ENCODE measurements at places on chromosomes 1 and 21.

DNA sequence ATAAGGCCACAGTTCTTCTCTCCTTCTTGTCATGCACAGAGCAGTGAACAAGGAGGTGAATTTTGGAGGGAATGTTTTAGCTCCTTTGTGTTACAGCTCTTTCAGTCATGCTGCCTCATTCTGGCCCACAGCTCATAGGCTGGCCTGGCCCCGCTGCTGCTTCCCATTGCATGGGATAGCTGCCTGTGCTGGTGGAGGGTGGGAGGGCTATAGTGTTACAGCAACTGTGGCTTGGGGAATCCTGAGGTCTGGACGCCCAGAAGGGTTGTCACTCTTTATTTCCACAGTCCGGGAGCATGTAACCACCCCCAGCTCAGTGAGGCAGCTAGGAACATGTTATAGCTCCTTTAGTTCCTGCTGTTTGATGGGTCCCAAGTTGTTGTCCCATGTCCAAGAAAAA lies 210.3 kb downstream of the AMY1C start:
- DNase-seq = no peak

- DNase-seq = no peak
Measured at GRCh38 chr1:201495551-201496295, 11.2 kb downstream of the CSRP1 start.

- DNase-seq = peak; percentile 80
Measured at GRCh38 chr21:25578056-25578961, 29.0 kb downstream of the MRPL39 start.

- no peak for DNase-seq
Measured at GRCh38 chr1:220032911-220033310, 13.4 kb downstream of the EPRS1 start.

GRCh38 chr1:177476676-177477075 lies 305.9 kb downstream of the BRINP2 start:
- DNase-seq = no peak

DNA sequence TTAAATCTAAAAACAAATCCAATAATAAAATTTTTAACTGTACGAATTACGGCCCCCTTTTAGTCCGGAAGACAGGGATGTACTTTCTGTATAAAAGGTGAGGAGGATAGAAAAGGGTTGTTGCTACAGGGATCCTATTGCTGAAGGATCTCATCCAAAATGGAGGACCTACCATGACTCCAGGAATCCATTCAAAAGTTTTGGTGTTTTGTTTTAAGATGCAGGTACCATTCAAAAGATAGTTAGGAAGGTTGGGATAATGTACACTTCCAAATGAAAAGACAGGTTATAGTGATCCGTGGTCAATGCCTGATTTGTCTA lies 1.3 kb upstream of the ENAH start:
- no peak for DNase-seq

GRCh38 chr1:47226839-47227215 lies 5.2 kb downstream of the TAL1 start:
- DNase-seq = no peak

DNA sequence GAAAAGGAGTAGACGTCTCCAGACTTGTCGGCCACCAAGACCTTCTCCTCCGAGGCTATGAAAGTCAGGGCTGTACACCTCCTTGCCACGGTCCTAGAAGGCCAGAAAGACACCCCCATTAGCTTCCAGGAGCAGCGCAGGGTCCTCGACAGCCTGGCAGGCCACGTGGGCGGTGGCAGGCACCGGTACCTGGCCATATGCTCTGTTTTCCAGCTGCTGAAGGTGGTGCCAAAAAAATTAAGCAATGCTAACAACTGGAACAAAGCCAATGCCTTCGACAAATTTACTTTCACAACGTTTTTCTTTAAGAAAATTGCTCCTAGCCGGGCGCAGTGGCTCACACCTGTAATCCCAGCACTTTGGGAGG lies 15.9 kb downstream of the WDR4 start:
- no peak for DNase-seq

DNA sequence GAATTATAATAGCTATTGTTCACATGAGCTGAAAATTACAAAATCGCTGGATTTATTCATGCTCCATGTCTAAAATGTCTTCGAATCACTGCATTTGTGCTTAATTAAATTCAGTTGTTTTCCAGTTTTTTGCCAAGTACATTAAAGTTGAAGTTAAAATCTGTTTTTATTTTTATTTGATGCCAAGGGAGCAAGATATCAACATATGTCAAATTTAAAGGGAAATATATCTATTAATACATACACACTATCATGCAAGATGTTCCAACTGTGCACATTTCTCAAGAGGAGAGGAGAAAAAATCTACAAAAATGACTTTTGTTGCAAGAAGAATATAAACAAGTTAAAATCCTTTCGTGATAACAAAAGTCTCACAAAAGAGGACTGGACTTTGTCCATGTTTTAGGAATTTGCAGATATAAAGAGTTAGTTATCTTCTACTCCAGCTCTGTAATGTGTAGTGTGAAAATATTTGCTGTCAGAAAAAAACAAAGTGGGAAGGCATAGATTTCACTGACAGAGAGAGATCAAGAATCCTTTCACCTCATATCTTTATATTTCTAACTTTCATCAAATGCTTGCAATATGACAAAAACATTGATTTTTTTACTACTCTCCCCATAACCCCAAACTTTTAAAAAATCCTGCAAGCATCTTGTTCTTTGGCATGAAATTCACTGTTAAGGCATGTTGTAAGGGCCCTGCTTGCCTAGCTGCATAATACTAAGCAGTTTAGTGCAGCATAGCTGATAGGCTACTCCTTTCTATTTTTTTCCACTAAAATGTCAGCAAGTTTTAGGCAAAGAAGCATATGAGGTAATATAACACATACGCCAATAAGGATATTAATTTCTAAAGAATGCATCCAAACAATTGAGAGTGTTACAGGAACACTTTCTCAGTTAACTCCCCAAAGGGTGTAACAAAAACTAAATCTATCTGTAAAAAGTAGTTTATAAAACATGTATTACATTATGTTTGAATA lies 340.2 kb upstream of the ADAMTS5 start:
- DNase-seq = no peak

GRCh38 chr1:156862584-156862983 lies 1.9 kb downstream of the NTRK1 start:
- no peak for DNase-seq

DNA sequence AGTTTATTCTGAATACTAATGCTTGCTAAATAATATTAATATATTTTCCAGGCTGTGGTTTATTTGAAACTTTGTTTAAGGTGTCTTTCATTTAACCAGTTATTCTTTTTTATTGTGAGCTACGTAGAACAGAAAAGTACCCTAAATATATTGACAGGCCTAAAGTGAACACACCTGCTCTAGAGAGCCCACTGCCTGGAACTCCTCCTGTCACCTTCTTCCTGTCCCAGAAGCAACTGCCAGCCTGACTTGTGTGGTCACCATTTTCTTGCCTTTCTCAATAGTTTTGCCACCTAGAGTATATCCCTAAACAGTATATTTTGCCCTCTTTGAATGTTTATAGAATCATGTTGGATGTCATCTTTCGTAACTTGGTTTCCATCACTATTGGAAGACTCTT lies 48.5 kb downstream of the SCCPDH start:
- no peak for DNase-seq

GRCh38 chr1:85047472-85048295 lies 616 bp downstream of the MCOLN3 start:
- DNase-seq = peak; percentile 53

DNA sequence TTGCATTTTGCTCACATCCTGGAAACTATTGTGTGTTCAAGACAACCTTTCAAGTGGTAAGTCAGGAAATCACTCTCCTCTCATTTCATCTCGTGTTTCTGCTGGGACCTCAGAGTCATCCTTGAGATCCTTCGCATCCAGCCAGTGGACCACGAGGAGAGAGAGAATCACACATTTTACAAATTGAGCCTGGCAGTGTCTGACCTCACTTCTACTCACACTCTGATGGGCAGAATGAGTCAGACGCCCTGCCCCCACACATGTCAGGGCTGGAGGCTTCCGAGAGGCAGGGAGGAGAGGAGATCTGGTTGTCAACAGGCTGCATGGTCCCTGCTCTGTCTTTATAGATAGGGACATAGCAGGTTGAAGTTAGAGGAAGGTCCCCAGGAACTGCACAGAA lies 509.7 kb downstream of the AJAP1 start:
- peak; percentile 30 for DNase-seq

DNA sequence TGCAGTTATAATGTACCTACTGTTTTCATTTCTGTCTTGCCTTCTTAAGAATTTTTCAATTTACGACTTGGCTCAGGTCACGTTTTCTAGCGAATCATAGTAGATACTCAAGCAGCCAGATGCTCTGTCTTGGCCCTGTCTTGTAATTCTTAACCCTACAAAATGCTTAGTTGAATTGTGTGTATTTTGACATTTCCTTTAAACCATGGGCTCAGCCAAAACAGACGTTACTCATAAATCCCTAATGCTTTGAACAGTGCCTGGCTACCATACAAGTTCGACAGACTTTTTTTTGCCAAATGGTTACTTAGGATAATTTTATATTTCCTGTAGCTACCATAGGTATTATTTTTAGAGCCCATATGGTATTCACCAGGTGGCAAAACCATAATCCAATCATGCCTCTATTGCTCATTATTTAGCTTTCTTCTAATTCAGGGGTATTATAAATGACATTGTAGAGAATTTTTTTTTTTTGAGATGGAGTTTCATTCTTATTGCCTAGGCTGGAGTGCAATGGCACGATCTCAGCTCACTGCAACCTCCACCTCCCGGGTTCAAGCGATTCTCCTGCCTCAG lies 54.3 kb downstream of the KCNK1 start:
- no peak for DNase-seq

GRCh38 chr1:5628416-5628815 lies 363.8 kb downstream of the NPHP4 start:
- no peak for DNase-seq

- DNase-seq = no peak
Measured at GRCh38 chr1:78143152-78143551, 97.4 kb downstream of the GIPC2 start.

- no peak for DNase-seq
Measured at GRCh38 chr1:69765951-69766350, 198.2 kb downstream of the LRRC7 start.

DNA sequence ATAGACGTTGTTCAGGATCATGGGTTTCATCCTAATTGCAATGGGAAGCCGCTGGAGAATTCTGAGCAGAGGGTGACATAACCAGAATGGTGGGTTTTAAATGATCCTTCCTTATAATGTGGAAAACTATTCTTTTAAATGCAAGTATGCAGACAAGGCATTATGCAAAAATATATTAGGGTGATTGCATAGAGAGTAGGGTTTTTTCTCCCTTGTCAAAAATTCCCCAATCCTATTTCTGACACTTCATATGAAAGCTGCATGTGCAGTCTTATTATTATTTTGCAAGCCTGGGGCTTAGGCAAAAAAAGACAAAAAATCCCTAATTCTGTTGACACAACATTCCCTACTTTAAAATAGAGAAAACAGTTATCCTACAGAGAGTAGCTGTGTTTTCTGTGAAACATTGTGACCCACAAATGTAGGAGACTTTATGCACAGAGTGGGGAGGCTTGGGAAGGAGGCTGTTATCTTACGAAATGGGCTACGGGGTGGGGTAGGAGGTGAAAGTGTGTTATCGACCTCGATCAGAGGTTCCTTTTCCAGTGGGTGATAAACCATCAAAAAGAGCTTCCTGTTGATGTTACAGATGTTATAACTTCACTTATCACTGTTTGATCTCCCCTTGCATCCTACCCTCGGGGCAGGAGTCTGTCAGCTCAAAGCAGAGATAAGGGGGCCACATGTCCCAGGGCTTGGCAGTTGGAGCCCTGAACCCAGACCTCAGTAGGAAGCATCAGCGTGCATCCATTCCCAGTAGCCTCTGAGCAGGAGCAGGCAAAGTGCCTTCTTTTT lies 27.2 kb downstream of the RHEX start:
- DNase-seq = no peak

DNA sequence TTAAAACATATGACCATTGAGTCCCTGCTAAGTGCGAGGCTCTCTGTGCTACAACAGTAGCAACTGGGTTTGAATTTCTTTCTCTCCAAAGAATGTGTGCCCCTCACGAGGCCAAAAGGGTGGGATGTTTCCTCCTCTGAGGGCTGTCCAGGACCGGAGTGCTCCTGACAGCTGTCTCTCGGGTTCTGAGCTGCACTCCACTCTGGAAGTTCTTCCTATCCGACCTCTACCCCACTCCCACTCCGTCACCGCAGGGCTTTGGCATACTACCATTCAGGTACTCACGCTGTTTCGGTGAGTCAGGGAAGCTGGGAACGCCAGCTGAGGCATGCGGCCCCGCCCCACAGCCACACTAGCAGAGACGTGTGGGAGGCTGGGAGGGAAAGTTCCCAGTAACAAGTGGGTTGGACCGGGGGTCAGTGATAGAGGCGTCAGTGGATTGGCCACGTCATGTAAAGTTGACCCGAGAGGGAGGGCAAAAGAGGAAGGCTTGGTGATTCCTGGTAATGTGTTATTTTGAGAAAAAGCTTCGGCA lies 705 bp upstream of the SLC50A1 start:
- DNase-seq = peak; percentile 81

- peak; percentile 55 for DNase-seq
Measured at GRCh38 chr1:226912587-226913176, 27.4 kb upstream of the COQ8A start.

DNA sequence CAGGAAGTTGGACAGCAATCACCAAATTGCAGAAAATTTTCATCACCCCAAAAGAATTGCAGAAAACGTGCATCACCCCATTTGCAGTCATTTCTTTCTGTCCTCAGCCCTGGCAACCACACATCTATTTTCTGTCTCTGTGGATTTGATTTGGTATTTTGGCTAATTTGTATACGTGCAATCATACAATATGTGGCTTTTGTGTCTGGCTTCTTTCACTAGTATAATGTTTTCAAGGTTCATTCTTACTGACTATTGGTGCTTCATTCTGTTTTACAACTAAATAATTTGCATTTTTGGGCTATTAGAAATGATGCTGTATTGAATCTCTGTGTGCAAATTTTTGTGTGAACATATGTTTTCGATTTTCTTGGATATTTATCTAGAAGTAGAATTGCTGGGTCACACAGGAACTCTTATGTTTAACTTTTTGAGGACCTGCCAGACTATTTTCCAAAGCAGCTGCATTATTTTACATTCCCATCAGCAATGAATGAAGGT lies 24.8 kb upstream of the PRDM2 start:
- DNase-seq = no peak

DNA sequence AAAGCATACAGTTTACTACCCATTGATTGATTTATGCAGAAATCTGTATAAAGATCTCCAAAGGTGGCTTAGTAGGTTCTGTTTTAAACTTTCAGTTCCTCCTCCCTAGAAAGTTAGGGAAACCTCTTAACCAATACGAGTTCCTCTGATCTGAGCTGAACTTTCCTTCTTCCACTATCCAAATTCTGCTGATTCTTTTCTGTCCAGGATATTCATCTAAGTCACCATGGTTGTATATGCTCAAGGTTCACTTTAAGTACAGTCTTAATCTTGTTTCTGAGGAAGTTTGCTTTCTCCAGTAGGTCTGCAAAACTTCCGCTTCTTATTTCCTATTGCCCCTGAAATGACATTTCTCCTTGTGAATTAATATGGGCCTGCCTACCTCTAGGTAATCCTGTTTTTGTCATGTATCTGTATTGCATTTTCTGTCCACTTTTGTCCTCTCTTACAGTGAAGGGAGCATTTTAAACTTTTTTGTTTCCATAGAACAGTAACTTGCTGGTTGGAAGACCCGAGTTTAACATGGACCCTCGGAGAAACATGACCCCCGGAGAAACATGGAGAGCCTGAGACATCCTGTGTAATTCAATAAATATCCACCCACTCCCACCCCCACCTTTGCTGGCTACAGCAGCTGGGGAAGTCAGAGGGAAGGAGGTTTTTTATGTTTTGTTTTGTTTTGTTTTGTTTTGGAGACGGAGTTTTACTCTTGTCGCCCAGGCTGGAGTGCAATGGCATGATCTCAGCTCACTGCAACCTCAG lies 16.7 kb upstream of the TUT4 start:
- no peak for DNase-seq

Data from activated T-cell treated with anti-CD3 and anti-CD28 coated beads, Interleukin-2, amount 50 U/mL, for 24 hours (primary cell).